ENCODE measurements at places on chromosomes 6 and 20. TPM values are rescaled to one million over a fixed set of nuclear protein-coding genes. Genes with fewer than 3 reads are reported as not detected.

The SIRPD gene
- total RNA-seq = not detected

GRCh38 chr6:111600154-111600553, 5.5 kb downstream of the TRAF3IP2 start:
- DNase-seq = no peak

DNA sequence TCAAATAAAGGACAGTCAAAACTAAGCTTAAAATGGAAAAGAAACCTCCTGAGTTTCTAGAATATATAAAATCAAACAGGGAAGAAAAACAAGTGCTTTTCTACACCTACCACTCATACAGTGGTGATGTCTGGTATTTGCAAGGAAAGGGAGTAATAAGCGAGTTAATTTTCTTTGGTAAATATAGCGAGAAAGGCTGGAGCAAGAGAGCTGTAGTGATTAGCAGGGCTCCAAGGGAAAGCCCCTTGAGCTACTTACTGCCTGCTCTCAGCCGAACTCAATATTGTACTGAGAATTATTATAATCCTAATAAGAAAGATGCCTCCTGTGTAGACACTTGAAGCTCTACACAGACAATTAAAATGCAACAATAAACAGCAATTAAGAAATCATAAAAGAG, 296.3 kb downstream of the LAMA2 start:
- no peak for DNase-seq

DNA sequence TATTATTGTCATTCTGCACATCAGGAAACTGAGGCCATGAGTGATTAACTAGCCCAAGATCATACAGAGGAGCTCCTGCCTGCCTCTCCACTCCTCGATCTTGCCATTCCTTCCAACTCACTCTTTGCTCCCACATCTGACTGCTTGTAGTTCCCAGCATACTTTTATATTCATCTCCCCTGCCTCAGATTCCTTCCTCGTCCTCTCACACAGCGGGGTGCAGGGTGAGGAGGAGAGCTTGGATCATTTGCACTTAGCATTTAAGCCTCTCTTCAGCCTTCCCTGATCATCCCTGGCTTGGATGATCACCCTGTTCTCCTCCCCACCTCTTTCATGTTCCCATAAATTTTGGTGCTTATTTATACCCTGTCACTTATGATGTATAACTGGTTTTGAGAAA, 515.1 kb upstream of the SOX4 start:
- DNase-seq = no peak

- peak; percentile 31 for DNase-seq
Measured at GRCh38 chr6:17439243-17439993, 46.0 kb downstream of the CAP2 start.

GRCh38 chr6:17871189-17871519, 116.3 kb downstream of the KIF13A start:
- no peak for DNase-seq
